ENCODE measurements at places on chromosomes 16 and 17.

GRCh38 chr16:12420661-12421209, 383.0 kb downstream of the CPPED1 start:
- DNase-seq, result no peak

GRCh38 chr17:56426901-56427300, 166.6 kb upstream of the NOG start:
- DNase-seq, result no peak

GRCh38 chr17:75844530-75845057, 390 bp upstream of the UNC13D start:
- DNase-seq, result peak; percentile 47

DNA sequence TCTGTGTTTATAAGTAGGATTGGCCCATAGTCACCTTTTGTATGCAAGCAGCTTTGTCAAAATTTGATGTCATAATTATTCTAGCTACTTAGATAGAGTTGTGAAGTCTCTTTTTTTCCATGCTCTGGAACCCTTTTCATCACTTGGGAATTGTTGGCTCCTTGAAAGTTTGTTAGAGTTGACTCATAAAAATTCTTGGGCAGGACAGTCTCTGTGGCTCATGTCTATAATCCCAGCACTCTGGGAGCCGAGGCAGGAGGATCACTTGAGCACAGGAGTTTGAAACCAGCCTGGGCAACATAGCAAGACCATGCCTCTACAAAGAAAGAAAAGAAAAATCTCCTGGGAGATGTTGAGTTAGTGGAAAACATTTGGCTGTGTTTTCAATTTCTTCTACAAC, 45.7 kb upstream of the MRC2 start:
- no peak for DNase-seq

DNA sequence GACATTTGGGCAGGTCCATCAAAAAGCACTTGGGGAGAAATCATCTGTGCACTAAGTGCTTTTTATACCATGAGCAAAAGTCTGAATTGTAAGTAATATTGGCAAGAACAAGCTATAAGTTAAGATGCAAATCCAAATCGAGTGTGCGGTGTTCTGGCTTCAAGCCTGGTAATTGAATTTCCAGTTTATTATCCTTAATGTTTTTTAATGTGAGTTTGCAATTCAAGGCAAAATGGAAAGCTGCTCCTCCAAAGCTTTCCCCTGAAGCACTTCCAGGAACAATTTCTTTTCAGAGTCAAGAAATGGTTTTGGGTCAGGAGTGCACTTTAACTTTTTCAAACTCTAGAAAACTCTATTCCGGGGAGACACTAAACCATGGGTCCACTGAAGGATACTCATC, 445.7 kb downstream of the TOX3 start:
- DNase-seq, result no peak

- peak; percentile 35 for DNase-seq
Observed at GRCh38 chr17:81890447-81891302, 711 bp downstream of the ALYREF start.

DNA sequence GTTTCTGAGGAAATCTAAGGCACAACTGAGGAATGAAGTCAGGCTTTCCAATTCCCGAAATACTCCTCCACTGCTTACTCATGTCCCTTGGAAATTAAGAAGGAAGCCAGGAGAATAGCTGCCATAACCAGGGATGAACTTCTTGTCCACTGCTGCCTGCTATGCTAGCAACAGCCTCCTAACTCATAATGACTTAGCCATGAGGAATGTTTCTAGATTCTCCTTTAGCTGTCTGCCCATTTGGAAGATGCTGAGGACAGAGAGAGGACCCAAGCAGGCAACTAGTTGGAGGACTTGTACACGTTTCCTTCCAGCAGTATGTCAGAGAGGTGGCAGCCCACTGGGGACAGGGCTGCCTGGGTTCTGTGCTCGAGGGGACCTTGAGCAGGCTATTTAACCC, 939 bp upstream of the CCL2 start:
- DNase-seq, result no peak

DNA sequence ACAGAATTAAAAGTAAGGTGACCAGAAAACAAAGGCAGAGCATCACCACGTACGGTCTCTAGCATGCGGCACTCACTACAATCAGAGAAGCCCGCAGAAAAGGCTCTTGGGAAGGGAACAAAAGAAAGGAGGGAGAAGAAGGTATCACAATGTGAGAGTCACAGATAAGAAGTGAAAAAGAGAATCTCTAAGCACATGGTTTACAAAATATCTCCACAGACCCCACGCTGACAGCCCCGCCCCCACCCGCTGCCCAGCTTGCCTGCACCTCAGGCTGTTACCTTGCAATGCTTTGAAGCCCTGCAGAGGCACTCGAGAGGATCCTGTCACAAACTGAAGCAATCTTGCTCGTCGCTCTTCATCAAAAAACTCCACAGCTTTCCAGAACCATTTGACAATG, 40.5 kb downstream of the CEP95 start:
- no peak for DNase-seq

- DNase-seq, result peak; percentile 28
Observed at GRCh38 chr16:84986102-84986501, 25.2 kb downstream of the ZDHHC7 start.

- no peak for DNase-seq
Observed at GRCh38 chr17:53387745-53388144, 435.0 kb upstream of the KIF2B start.

DNA sequence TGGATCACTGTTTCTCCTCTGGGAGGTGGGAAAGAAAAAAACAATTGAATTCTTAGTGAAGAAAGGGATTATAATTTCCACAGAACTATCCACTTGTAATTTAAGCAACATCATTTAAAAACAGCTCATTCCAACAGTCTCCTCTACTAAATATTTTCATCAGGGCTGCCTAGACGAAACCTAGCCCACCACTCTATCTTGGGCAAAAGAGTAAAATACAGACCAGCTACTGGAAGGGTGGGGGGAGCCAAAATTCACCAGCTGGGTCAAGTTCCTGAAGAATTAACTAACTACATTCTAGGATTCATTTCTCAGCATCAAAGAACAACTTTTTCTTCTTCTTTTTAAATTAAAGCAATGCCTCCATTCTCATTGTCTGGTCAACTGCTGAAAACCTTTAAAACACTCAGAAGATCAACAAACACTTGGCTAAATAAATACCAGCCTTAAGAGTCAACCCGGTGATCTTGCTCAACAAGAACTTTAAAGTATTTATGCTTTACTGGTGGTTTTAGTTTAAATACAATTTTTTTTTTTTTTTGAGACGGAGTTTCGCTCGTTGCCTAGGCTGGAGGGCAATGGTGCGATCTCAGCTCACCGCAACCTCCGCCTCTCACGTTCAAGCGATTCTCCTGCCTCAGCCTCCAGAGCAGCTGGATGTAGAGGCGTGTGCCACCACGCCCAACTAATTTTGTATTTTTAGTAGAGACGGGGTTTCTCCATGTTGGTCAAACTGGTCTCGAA, 25.2 kb downstream of the KANSL1 start:
- no peak for DNase-seq

DNA sequence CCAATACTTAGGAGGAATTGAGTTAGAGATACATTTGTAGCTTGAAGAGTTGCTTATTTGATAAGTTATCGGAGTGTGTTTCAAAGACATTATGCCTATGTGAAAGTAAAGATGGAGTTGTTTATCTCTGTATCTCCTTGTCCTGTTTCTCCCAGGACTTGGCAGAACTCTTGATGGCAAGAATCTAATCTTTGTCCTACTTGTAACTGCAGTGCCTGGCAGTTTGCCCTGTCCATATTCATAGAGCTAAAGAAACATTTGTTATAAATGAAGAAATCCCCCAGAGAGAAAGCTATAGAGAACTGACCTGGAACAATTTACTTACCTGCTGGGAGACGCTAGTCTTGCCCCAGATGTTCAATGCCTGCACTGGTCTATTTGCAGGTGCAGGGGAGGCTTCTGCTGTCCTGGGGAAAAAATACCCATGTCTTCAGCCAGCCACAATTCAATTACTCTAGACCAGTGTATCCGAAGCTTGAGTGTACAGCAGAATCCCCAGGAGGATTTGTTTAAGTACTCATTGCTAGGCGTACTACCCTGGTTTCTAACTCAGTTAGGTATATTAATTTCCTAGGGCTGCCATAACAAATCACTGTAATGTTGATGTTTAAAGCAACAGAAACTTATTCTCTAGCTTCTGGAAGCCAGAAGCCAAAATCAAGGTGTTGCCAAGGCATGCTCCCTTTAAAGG, 410.0 kb upstream of the HSBP1 start:
- no peak for DNase-seq

DNA sequence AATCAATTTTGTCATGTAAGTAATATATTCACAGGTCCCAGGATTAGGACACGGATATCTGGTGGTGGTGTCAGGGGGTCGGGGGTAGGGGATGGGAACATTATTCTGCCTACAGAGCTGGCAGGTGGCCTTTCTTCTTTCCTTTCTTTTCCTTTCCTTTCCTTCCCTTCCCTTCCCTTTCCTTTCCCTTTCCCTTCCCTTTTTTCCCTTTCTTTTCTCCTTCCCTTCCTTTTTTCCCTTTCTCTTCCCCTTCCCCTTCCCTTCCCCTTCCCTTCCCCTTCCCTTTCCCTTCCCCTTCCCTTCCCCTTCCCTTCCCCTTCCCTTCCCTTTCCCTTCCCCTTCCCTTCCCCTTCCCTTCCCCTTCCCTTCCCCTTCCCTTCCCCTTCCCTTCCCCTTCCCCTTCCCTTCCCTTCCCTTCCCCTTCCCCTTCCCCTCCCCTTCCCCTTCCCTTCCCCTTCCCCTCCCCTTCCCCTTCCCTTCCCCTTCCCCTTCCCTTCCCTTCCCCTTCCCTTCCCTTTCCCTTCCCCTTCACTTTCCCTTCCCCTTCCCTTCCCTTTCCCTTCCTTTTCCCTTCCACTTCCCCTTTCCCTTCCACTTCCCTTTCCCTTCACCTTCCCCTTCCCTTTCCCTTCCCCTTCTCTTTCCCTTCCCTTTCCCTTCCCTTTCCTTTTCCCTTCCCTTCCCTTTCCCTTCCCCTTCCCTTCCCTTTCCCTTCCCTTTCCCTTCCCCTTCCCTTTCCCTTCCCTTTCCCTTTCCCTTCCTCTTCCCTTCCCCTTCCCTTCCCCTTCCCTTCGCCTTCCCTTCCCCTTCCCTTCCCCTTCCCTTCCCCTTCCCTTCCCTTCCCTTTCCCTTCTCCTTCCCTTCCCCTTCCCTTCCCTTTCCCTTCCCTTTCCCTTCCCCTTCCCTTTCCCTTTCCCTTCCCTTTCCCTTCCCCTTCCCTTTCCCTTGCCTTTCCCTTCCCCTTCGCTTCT, 145.9 kb downstream of the PRKCB start:
- no peak for DNase-seq

- peak; percentile 29 for DNase-seq
Observed at GRCh38 chr16:75555213-75555706, 792 bp downstream of the TMEM231 start.

- no peak for DNase-seq
Observed at GRCh38 chr16:21617607-21618006, 18.2 kb downstream of the METTL9 start.

GRCh38 chr16:11755022-11755760, 12.5 kb upstream of the TXNDC11 start:
- DNase-seq, result no peak

GRCh38 chr17:75516255-75516618, at the start of gene TSEN54:
Gene TSEN54 (plus strand): TSS chr17:75516528. CDS start chr17:75516561, 33 bp downstream.
- DNase-seq, result peak; percentile 97

GRCh38 chr17:7177954-7178477, 1.2 kb downstream of the ASGR1 start:
- no peak for DNase-seq

GRCh38 chr17:61444831-61445230, 7.4 kb upstream of the TBX4 start:
- DNase-seq, result no peak

DNA sequence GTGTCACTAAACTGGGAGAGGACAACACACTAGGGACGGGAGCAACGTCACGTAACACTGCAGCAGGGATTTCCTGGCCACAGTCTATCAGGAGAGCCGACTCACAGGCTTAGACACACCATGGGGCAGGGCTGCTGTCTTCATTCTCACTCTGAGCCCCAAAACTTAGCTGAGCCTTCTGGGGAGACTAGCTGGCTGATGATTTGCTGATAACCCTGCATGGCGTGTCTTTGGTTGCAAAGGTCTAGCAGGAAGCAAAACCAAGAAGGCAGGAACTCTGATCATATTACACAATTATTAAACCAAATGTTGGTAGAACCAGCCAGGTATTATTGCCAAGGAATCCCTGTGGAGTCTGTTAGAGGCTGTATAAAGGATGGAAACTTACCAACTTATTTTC, 345.0 kb downstream of the SLC39A11 start:
- DNase-seq, result no peak

- no peak for DNase-seq
Observed at GRCh38 chr16:84545114-84545737, 40.8 kb upstream of the MEAK7 start.

DNA sequence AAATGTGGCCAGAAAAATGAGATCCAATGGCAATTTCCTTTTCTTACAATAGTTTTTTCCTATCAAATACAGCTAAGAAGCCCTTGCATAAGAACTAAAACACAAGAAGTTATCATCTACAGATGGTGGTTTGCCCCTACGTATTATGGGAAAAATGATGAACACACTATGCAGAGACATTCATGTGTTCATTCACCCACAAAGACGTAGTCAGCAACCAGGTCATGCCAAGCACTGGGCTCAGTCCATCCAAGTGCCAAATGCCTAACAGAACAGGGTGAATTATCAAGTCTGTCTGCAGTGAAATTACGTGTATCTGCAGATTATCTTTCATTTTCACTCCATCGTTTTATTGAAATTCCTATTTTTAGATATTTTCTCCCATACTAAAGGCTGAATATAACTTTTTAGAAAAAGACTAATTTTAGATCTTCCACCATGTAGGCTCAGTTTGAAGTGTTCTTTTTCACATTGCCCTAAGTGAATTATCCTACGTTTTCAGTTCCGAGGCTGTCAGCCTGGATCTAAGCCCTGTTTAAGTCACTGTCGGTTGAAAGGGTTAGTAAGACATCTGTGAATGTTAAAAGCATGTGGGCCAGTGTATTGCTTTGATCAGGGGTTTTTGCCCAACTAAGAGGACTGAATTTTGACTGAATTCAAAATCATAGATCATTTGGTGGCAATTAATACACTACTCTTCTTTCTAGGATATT, 78.1 kb upstream of the DHX40 start:
- no peak for DNase-seq

DNA sequence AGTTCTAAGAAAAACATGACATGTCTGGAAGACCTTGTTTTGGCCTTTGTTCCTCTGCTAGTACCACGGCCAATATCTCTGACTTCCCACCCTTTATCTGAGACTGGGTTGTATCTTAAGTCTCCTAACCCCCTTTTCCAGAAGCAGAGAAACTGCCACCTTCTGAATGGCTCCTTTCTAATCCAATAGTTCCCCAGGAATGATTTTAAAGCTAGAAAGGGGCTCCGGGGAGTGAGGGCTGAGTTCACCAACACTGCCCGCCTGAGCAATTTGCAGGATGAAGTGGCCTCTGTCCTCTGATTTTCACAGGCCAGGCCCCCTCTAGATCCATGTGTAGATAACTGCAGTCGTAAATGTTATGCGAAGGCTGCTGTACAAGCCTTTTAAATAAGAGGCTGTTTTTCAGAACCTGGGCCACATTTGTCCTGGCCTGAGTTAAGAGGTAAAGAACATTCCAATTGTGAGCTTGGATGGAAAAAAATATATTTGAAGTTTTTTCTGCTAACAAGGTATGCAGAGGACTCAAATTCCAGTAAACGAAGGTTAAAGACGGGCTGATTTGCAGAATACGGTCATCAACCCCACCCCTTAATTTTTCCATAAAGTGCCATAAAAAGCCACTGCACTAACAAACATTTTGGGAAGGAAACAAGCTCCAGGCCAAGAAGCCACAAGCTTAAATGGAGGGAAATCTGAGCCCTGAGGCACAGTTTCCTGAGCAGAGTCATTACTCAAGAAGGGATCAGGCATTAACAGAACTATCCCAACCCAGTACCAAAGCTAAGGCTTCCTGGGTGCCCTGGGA, 117.0 kb upstream of the MAF start:
- no peak for DNase-seq
